Midbrain (tissue), 1 donor: ENCODE measurements at places on chromosomes 16 and 17.

DNA sequence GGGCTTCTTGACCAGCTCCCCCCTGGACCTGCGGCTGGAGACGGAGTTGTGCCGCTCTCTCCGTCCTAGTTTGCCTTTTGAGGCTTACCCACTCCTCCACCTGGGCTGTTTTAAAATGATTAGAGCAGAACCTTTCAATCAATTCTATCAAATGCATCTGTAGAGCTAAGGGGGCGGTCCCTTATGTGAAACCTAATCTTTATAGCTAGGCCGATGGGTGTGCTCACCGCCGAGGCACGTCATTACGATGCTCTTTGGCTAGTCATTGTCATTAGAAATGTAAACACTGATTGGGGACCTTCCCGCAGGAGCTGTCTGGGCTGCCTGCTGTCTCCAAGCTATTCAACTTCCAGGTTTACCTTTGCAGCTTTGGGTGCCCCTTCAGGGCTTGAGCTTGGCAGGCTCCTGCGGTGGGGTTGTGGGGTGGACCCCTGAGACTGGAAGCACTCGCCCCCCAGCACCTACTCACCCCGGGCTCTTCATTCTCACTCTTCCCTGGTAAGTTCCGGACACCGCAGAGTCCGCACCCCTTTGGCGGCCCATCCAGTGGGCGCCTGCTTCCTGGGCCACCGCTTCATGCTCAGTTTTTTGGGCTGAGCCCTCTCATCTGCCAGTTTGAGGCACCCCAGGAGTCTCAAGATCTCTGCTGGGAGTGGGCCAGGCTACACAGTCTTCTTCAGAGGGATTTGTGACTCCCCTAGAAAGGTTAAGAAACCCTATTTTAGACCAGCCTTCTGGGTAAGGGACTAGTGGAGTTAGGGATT, 20.9 kb upstream of the IL17C start:
- no peak for DNase-seq

GRCh38 chr17:32266389-32267301, 1.0 kb downstream of the RHBDL3 start:
- no peak for DNase-seq

- peak; percentile 84 for DNase-seq
Observed at GRCh38 chr17:30378241-30378824, 394 bp upstream of the CPD start.

DNA sequence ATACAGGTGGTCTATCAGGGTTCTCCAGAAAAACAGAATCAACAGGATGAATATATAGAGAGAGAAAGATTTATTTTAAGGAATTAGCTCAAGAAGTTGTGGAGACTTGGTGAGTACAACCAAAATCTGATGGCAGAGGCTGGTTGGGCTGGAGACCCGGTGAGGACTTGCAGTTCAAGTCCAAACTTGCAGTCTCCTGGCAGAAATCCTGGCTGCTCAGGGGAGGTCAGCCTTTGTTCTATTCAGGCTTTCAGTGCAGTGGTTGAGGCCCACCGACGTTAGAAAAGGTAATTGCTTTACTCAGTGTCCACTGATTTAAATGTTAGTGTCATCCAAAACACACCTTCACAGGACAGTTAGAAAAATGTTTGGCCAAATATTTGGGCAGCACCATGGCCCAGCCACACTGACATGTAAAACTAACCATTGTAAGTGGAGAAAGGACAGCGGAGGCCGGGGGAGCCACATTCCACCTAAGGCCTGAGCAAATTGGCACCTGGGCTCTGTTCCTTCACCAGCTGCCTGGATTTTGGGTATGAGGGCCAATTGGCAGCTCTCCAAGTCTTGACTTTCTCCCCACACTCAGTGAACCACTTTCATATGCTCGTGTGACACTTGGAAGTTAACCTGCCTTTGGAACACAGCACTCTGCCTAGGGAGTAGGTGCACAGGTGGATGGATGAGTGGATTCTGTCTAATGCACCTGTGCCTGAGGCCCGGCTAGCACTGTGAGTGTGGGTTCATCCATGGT, 54.7 kb downstream of the CACNG5 start:
- no peak for DNase-seq

DNA sequence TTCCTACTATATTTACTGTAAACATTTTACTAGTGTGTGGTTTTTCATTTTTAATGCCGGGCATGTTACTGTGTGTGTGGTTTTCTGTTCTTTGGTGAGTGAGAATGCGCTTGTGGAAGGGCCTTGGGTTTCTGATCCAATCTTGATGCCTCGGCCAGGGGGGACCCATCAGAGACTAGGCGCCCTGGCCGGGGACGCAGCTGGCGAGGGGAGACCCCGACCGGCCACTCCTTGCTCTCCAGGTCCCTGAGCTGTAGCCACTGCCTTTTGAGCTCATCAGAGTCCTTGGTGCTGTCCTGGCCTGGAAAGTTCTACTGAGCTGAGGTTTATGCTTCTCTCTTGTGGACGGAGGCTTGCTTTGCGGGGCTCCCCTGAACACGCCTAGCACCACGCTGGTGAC, 37.5 kb downstream of the KIAA0513 start:
- no peak for DNase-seq

- no peak for DNase-seq
Observed at GRCh38 chr17:70446446-70446845, 277.1 kb downstream of the KCNJ2 start.

DNA sequence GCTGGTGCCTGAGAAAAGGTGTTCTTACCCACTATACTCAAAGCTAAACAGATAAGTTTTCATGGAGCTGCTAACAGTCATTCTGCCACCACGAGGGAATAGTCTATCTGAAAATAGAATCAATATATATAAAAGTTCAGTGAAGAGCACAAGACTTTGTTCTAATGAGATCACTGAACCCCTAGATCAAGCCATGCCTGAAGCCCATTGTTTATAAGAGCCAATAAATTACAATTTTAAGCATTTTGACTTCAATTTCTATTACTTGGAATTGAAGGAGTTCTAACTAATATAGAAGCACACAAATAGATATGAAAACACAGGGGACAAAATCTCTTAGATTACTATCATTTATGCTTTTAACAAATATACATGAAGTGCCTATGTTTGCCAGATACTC, 24.4 kb upstream of the ERCC4 start:
- no peak for DNase-seq

GRCh38 chr17:40447148-40447644, 3.9 kb downstream of the IGFBP4 start:
- no peak for DNase-seq

DNA sequence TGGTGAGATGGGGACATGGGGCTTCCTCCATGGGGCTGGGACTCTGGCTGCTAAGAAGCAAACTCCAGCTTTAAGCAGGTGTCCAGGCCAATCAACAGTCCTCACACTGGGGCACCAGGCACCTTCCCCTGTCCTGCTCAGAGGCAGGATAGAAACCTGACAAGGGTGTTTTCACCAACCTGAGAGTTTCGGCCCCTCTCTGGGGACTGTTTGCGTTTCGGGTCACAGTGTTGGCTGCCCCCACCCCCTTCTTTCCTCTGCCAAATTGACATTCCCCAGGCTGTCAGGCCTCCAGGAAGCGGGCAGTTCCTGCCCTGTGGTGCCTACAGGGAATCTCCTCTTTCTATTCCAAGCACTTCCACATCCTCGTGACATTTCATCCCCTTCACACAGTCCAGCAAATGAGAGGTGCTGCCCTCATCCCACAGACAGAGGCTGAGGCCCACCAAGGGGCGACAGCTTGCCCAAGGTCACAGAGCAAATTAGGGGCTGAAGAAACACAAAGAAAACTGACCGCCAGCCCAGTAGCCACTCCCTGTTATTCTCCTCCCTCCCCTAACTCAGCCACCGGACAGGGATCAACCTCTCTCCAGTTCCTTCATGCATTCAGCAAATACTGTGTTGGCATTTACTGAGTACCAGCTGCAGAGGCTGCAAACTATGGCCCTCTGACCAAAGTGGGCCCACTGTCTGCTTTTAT, 38.0 kb downstream of the MMP15 start:
- DNase-seq = no peak

DNA sequence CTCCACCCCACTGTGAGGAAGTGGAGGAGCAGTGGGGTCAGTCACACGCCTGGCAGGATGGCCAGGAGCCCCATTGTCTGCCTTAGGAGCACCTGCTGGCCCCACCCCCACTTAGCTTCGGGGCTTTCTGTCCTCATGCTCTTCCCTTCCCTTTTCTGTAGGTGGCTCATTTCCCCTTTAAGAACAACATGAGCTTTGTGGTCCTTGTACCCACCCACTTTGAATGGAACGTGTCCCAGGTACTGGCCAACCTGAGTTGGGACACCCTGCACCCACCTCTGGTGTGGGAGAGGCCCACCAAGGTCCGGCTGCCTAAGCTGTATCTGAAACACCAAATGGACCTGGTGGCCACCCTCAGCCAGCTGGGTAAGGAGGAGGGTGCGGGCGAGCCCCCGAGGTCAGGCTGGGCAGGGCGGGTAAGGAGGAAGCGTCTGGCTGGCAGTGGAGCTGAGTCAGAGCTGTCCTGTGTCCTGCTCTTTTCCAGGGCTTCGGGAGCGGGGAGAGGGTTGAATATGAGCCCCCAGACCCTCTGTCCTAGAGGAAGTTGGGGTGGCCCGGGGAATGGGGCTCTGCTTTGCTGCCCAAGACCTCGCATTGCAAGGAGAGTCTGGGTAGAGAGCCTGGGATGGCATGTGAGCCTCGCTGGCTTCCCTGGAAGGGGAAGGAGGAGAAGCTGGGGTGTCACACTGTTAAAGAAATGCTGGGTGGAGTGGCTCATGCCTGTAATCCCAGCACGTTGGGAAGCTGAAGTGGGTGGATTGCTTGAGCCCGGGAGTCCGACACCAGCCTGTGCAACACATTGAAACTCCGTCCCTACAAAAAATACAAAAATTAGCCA, 9.2 kb upstream of the SERPINF1 start:
- no peak for DNase-seq

GRCh38 chr17:55743103-55743679, 7.7 kb upstream of the PCTP start:
- no peak for DNase-seq

GRCh38 chr17:77869665-77870132, 88.8 kb upstream of the TNRC6C start:
- DNase-seq = no peak

GRCh38 chr17:57235124-57235523, 21.2 kb upstream of the MSI2 start:
- DNase-seq = no peak

DNA sequence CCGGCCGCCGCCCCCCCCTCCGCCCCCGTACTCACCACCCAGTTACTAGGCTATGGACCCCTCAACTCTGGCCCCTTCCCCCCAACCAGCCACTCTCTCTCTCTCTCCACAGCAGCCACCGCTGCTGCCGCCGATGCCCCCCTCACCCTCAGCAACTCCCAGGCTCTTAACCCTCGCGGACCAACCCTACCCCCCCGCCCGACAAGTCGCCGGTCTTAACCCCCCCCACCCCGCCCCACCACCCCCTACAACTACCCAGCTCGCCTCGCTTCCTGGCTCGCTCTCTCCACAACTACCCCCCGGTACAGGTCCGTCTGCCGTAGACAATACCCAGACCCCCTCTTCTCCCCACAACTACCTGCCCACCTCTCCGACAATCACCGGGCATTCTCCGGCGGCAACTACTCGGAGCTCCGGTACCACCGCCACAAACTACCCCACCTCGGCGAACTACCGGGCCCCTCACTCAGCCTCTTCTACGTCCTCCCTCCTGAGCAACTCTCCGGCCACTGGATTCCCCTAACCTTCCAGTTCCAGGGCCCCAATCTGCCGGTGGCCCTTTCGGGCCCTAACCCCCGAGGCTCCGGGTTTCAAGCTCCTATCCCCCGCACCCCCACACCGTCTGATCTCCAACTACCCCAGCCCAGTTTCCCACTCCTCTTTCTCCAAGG, 702 bp downstream of the PHF23 start:
- DNase-seq = no peak

DNA sequence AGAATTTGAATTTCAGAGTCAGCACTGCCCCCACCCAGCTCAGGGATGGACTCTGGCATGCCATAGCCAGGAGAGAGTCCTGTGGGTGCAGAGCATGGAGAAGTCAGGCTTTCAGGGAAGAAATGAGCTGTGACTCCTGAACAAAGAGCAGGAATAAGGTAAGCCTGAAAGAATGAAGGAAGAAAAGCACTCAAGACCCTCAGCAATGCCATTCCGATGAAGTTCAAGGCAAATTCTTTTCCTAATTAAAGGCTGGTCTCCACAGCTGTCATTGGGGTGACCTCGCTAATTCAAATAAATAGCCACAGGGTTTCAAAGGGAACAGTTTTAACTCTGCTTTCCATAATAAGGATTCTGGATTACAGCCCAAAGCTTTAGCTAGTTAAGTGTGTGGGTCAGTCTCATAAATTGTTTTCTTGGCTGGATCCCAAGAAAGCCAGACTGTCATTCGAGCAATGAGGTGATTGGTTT, 31.7 kb downstream of the TOM1L2 start:
- no peak for DNase-seq

- no peak for DNase-seq
Observed at GRCh38 chr16:9118170-9118569, 26.7 kb downstream of the HAPSTR1 start.

- DNase-seq = no peak
Observed at GRCh38 chr17:34991606-34992005, 11.3 kb downstream of the LIG3 start.

DNA sequence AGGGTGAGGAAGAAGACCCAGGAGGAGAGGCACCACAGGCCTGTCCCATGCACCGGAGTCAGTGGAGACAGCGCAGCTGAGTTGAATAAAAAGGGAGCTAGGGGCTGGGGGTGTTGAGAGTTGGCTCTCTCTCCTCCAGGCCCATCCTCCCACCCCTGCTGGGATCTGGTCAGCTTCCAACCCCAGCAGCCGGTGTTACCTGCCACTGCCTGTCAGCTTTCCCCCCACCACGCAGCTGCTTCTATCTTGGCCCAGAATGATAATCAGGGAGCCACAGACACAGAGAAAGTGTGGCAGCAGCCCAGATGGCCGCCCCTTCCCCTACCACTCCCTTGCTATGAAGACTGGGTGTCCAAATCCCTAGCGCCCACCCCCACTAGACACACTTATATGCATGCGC, 120.6 kb upstream of the RPL38 start:
- no peak for DNase-seq

- DNase-seq = no peak
Observed at GRCh38 chr16:57141822-57142631, 43.8 kb downstream of the PSME3IP1 start.

DNA sequence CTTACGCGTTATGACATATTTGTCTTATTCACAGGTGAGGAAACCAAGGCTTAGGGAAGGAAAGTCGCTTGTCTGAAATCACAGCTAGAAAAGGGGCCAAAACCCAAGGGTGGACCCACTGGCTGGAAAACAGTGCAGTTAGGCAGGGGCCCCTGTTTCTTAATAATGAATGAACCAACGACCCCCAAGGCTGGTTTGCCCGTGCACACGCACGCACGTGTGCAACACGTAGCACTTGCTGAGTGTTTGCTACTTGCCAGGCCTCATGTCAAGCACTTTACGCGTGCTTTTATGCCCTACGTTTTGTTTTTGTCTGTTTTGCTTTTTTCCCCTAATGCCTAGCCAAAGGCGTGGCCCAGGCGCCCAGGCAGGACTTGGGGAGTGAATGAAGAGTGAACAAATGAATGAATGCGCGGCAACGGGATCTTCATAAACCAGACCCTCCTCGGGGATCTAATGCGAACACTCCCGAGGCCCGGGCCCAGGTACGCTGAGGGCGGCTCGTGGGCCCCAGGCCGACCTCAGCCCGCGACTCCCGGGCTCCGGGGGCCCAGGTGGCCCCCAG, 571 bp upstream of the USP10 start:
- DNase-seq = no peak

- no peak for DNase-seq
Observed at GRCh38 chr16:30380072-30380802, 2.1 kb downstream of the SEPTIN1 start.

- DNase-seq = no peak
Observed at GRCh38 chr17:72710834-72711233, 381.7 kb downstream of the SLC39A11 start.
